ENCODE measurements at places on chromosomes 5 and 9.

GRCh38 chr5:56596155-56596554 lies 219.2 kb upstream of the MAP3K1 start:
- no peak for DNase-seq

DNA sequence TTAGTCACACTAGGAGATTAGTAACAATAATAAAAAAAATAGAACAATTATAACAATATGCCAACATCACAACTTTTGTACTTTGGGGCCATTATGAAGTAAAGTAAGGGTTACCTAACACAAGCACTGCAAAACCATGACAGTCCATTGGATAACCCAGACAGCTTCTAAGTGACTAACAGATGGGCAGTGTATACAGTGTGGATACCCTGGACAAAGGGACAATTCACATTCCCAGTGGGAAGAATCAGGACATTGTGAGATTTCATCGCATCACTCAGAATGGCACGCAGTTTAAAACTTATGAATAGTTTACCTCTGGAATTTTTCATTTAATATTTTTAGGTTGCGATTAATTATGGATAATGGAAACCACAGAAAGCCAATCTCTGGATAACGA lies 45.6 kb upstream of the JADE2 start:
- DNase-seq, result no peak

- no peak for DNase-seq
These were observed 232.1 kb downstream of the CDH12 start for GRCh38 chr5:22621084-22621483.

GRCh38 chr5:35707659-35708058 lies 90.0 kb downstream of the SPEF2 start:
- no peak for DNase-seq

DNA sequence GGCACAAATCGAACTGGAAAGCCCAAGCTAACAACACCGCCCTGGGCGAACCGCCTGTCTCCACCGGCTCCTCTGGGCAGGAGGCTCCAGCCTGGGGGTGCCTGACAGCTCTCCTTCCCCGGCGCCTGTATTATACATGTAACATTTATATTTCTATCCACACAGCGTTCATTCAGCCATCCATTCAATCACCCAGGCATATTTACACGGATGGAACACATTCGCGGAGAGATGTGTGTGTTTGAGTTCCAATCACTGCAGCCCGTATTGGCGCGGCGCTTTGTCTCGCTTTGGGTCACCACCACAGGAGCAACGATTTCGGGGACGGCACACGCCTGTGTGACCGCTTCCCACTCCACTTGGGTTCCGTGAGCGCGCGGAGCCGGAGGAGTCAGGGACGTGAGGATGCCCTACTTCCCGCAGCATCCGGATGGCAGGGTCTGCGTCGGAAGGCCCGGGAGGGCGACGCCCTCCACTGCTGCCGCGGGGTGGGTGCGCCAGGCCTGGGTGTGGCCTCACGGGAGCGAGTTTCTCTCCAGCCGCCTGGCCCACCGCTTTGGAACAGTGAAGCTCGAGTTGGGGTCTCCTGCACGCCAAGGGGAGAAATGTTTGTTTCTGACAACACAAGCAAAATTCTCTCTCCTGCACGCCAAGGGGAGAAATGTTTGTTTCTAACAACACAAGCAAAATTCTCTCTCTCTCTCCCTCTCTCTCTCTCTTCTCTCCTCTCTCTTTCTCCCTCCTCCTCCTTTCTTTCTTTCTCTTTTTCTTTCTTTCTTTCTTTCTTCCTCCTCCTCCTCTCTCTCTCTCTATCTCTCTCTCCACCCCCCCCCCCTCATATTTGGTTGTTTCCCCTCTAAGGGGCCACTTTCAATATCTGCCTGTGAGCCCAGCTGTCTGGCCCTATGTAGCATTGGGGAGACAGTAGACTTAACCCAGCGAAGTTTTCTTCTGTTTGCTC lies 1.1 kb upstream of the SV2C start:
- DNase-seq, result no peak

GRCh38 chr9:89664010-89664409 lies 59.2 kb downstream of the GADD45G start:
- DNase-seq, result no peak

DNA sequence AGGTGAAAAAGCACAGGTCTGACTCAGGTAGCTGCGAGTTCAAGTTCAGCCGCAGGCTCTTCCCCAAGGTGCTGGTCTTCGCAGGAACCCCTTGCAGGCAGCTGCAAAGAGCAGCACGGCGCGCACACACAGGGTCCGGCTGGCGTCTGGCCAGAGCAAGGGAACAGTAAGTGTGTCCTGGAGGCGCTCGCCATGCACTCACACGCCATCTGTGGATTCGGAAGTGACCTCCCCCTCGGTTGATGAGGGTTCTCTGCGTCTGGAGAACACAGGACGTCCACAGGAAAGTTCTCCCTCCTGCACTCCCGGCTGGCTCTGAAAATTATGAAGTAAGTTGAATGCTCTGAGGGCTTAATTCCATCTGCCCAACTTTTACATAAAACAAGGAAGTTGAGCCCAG lies 14.0 kb upstream of the EGFL7 start:
- DNase-seq, result no peak

DNA sequence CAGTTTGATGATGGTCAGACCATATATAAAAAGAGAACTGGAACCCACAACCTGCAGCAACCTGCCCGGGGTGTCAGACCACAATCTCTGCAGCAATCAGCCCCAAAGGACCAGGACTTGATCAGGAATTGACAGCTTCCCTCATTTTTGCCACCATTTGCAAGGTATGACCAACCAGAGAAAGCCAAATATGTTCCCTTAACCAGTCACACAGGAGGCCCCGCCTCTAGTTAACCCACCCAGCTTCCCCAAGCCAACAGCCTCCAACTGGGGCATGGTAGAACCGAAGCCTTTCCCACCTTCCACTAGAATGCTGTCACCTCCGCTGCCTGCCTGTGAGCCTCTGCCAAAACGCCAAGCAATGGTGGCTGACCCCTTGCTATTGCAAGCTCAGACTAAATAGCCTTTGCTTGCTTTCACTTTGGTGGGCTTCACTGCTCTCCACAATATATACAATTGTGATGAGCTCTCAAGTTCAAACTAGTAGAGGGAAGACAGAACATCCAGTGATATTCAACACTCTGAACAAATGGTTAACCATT lies 86.3 kb downstream of the AK8 start:
- DNase-seq, result no peak

GRCh38 chr9:79623799-79624721 lies 52.3 kb downstream of the TLE4 start:
- no peak for DNase-seq

GRCh38 chr5:177473443-177474001 lies at the start of gene DBN1:
DBN1 (minus strand) TSS chr5:177473634; CDS start chr5:177473521, 113 bp downstream.
- no peak for DNase-seq

- DNase-seq, result no peak
These were observed 224.1 kb upstream of the ISL1 start for GRCh38 chr5:51159164-51159563.

GRCh38 chr5:54009357-54009756 lies 301.0 kb downstream of the ARL15 start:
- no peak for DNase-seq

DNA sequence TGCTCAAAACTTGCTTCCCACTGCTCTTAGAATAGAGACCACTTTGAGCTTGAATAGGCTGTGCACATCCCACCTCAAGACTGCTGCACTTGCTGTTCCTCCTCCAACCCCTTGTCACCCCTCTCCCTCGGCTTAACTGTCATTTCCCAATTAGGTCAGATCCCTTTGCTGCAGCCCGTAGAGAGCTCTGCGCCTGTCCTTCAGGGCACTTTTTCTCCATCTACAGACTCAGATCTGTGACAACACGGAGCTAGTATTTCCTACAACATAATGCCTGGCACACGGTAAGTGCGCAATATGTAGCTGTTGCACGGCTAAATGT lies 485 bp upstream of the HABP4 start:
- no peak for DNase-seq

- no peak for DNase-seq
These were observed 244.3 kb upstream of the WWC1 start for GRCh38 chr5:168047043-168047668.

DNA sequence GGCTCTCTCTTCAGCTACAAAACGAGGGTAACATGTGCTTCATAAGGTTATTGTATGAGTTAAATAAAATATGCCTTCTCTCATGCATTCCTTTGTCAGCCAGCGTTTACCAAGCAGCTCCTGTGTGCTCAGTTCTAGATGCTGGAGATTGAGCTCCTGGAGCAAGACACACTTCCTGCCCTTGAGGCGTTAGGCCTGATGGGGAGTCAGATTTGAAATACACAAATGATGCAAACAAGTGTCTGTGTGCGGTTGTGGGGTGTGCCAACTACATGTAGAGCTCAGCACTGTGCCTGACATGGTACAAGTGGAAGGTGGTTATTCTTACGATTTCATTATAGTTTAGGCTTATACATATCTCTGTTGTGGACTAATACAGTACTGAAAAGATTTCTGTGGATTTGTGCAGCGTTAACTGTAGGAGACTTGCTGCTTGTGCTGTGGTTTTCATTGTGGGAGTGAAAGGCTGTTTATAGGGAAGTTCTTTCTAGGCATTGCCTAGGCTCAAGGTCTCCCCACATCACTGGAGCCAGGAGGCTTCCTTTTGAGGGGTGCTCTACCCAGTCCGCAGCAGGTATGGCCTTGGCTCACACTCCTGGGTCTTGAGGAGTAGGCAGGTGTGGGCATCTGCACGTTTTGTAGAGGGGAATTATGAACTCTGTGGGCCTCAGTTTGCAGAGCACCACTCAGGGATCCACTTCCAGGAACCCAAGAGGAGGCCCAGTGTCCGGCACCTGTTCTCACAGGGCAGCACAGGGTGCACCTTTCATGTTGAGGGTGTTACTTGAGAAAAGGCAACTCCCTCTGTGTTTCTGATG lies 39.8 kb upstream of the ANGPTL2 start:
- no peak for DNase-seq
